GM12865 (cell line): ENCODE measurements at places on chromosomes 12 and 14.
A peak's percentile ranks its signal among the peaks of the same experiment; 100 is the strongest.

DNA sequence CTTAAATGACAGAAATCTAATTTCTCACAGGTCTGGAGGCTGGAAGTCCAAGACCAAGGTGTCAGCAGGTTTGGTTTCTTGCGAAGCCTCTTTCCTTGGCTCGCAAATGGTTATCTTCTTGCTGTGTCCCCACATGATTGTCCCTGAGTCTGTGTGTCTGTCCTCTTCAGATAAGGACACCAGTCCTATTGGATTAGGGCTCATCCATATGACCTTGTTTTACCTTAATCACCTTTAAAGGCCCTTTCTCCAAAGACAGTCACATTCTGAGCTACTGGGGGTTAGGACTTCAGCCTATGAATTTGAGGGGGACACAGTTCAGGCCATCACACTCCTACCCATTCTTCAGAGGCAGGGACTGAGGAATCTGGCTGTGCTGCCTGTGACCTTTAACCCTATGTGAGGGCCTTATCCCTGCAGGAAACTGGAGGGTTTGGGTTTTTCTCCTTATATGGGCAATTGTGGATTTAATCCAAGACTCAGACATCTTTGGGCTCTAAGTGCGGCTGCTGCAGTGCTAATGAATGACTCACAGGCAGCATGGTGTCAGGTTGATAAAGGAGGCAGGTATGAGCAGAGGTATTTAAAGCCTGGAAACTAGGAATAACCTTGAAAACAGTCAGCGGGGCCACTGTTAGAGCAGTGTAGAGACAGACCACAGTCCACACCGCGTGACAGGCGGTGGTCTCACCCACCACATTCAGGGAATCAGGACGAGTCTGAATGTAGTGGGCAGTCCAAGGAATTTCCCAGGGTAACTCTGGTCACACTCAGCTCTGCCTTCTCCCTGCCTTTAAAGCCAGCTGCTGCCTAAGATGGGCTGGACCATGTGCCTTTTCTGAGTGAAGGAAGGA, 10.2 kb downstream of the TPCN1 start:
- no peak for DNase-seq

GRCh38 chr12:111812881-111813741, 28.9 kb upstream of the MAPKAPK5 start:
- peak; percentile 89 for DNase-seq

GRCh38 chr12:50515587-50515986, 10.8 kb downstream of the DIP2B start:
- DNase-seq, result peak; percentile 19

DNA sequence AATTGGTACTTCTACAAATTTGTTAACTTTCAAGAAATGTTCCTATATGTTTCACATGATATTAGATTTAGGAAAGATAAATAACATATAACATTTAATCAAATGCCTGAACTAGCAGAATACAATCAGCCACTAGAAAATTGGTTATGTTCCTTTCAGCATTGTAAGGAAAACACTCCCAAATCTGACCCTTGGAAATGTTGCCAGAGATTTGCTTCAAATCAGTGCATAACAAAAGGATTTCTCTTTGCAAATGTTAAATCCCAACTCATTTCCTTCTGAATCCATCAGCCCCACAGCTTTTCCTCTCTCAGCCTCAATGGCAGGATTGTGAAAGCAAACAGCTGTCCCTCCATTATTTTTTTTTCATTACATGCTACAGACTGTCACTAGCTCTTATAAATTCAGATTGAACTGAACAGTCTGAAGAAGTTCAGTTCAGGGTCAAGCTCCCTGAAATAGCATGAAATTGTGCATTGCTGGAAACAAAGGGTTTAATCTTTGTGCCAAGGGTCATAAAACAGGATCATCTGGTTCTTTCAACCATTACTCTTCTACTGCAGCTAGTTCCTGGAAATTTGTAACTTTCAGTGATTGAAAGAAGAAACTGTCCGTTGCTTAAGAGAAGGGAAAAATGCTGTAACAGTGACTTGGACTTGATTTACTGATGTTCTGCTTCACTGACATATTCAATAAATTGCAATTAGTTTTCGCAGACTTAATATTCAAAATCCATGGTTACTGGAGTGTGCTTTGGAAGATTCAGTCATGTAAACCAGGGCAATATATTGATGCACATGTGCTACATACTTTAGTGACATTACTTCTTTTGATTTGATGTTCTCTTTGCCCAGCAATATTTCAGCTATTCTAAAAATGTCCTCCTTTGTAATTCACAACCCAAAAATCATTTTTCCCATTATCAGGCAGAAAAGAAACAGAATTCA, 246.4 kb downstream of the RPL10L start:
- DNase-seq, result no peak

DNA sequence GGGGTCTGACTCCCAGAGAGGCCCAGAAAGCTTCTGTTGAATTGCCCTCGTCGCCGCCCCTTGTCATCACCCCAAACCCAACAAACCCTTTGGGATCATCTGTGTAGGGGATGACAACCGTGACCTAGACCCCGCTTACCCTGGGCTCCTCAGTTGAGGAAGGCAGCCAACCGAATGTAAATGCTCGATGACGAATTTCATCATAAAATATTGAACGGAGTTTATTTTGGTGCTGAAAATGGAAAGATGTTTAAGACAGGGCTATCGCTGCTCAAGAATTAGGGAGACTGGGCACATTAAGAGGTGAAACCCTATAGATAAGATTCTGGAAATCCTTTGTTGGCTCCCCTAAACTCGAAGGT, 512 bp downstream of the ACTR10 start:
- no peak for DNase-seq

GRCh38 chr12:130120012-130120805, 42.1 kb upstream of the FZD10 start:
- DNase-seq, result no peak

GRCh38 chr12:80183939-80184338, 84.6 kb downstream of the OTOGL start:
- DNase-seq, result no peak

GRCh38 chr12:76714415-76714814, 49.5 kb upstream of the ZDHHC17 start:
- no peak for DNase-seq

DNA sequence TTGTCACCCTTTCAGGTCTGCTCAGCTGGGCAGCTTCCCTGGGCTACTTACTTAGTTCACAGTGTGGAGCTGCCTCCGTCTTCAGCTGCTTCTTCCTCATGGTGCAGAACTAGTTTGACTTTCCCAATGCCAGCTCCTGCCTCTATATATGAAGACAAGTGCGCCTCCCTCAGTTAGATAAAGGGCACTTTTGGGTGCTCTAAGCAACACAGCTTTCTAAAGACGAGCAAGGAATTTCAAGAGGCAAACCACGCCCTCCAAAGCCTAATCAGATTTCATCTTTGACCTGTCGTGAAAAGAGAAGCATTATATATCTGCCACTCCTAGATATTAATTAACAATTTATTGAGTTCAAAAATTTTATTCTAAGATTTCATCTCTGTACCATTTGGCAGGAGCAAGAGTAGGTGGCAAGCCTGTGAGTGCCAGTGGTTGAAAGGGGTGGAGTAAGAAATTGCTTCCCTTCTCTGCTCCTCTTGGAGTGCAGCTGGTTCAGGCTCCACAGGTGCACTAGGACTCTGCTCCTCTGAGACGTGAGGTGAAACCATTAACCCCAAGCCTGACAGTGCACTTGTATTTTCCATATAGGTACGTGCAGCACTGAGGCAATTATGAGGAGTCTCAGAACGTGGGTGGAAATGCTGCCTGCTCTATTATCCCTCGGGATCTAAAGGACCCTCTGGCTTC, 2.1 kb upstream of the SLC11A2 start:
- DNase-seq, result peak; percentile 56

DNA sequence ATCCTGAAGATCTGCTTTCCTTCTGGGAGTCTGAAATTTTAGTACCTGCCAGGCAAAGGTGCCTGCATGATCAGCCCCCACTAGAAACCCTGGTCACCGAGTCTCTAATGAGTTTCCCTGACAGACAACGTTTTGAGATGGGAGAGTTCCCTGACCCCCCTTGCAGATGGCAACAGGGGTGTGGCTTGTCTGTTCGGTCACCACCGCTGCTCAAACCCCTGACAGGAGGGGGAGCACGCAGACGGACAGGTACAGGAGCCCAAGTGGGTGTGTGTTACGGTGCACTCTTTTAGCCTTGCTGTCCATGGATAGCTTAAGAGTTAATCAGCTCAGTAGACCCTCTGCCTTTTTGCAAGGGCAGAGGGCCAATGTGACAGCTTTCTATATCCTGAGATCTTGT, 19.3 kb upstream of the CDKN3 start:
- no peak for DNase-seq

DNA sequence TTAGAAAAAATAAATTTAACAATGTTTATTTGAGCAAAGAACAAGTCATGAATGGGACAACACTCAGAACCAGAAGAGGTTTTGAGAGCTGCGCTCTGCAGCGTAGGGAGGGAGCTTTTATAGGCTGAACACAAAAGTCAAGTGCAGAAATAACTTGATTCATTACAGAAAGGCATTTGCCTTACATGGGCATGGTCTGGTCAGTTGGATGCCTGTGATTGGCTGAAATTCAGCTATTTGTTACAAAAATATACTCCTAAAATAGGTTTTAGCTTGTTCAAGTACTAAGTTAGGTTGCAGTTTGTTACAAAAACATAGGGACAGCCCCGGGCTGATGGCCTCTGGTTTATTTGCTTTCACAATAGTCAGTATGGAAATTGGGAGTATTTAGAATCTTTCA, 118.0 kb downstream of the NUAK1 start:
- no peak for DNase-seq

GRCh38 chr12:116184763-116185162, 92.7 kb downstream of the MED13L start:
- no peak for DNase-seq

DNA sequence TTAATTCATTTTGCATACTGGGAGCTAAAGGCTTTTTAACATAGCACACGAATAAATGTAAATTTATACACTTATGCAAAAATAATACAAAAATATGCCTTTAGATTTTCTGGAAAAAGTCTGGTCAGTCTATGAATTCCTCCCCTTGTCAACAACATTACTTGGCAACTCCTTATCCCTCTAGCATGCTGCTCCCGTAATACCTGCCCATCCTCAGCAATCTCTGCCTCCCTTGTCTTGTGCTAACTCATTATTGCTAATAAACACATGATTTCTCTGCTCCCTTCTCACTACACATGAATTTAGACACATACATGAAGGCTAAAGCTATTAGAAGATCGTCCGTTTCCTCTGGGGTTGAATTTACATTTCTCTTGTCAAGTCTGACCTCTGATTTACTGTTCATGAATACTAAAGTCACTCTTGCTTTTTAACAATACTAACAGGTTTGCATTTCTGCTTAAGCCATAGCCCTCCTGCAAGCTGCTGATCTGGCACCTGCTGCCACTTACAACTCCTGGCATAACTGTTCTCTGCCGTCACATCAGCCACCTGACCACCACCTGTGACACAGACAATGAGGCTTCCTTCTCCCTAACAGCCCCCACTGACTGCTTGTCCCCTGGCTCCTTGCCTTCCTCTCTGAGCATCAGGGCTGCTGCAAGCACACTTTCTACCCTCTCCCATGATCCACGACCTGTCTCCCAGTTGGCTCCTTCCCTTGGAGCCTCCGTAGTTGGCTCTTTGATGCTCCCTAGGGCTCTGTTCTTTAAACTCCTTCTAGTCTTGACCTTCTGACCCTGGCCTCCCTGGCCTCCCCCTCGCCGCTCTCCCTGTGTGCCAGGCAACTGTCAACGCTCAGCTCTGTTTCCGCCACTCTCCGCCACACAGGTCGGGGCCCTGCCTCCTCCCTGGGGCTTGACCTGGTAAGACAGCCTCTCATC, 177.6 kb downstream of the CALM1 start:
- DNase-seq, result no peak

- DNase-seq, result no peak
These were observed 6.3 kb downstream of the ITGA5 start for GRCh38 chr12:54412786-54413185.

DNA sequence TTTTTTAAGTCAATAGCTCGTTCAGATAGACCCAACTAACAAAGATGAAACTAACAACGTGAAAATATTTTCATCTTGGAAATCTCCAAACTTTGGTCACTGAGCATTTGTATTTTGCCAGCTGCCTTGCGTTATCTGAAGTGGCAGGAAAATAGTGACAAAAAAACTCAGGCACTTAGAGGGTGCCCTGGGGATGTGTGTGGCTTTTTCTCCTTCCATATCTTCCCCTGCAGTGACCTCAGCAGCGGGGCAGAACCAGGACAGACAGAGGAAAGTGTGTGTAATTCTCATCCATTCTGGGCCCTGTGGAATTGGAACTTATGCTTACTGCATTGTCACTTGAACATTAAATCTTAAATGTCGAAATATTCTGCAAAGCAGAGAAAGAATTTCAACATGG, 152.0 kb downstream of the BCAT1 start:
- DNase-seq, result no peak

DNA sequence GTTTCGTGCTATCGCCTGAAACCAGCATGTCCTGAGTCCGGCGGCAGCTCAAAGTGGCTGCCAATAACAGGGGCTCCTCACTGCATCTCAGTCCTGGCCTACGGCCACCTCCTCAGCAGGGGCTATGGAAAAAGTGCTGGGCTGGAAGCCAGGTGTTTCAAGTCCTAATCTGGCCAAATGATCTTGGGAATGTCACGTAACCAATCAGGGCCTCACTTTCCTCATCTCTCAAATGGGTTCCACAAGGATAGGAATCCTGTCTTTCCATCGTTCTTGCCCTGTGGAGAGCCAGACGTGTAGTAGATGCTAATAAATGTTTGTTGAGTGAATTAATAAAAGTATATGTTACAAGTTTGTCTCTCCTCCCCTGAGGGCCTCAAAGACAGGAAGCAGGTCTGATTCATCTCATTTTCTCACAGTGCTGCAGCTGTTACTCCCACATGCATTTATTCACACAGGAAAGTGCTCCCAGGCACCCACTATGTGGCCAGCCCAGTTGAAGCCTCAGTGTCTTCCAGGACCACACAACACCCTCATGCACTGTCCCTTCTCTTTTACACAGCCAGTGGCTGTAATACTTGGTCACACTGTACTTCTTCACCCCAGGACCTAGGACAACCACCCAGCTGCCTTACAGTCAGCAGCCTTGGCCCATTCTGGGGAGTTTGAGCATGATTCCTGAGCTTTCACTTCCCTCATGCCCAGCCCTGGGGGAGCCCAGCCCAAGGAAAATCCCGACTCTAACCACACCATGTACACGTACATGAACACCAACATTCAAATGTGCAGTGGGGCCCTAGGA, 5.0 kb downstream of the CMKLR1 start:
- DNase-seq, result peak; percentile 91

GRCh38 chr14:42459171-42459685, 852.6 kb downstream of the LRFN5 start:
- no peak for DNase-seq

- no peak for DNase-seq
These were observed 1173.0 kb downstream of the VRK1 start for GRCh38 chr14:97970222-97970621.

GRCh38 chr12:75939016-75939642, 92.4 kb downstream of the PHLDA1 start:
- DNase-seq, result no peak

GRCh38 chr14:99272899-99273765, 1.1 kb upstream of the BCL11B start:
- no peak for DNase-seq

- DNase-seq, result no peak
These were observed 10.9 kb downstream of the RNF212B start for GRCh38 chr14:23248601-23249000.

GRCh38 chr12:113116875-113117274, 18.7 kb downstream of the RASAL1 start:
- DNase-seq, result no peak

- DNase-seq, result no peak
These were observed 8.7 kb upstream of the EML1 start for GRCh38 chr14:99784508-99784907.

GRCh38 chr12:104064842-104065427, 604 bp downstream of the HCFC2 start:
- peak; percentile 21 for DNase-seq
